ENCODE measurements at places on chromosomes 12 and 14.

DNA sequence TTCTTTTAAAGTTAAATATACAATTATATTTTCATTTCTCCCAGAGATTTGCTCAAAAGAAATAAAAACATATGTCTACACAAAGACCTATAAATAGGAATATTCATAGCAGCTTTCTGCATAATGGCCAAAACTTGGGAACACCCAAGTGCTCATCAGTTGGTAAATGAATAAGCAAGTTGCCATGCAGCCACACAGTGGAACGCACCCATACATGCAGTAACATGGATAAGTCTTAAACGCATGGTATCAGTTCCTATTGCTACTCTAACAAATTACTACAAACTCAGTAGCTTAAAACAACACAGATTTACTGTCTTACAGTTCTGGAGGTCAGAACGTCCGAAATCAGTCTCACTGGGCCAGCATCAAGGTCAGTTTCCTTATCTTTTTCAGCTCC is 78.5 kb downstream of the DPF3 start:
- DNase-seq = no peak

GRCh38 chr14:32224737-32225377 is 21.8 kb upstream of the RNU6-8 start:
- peak; percentile 67 for DNase-seq

DNA sequence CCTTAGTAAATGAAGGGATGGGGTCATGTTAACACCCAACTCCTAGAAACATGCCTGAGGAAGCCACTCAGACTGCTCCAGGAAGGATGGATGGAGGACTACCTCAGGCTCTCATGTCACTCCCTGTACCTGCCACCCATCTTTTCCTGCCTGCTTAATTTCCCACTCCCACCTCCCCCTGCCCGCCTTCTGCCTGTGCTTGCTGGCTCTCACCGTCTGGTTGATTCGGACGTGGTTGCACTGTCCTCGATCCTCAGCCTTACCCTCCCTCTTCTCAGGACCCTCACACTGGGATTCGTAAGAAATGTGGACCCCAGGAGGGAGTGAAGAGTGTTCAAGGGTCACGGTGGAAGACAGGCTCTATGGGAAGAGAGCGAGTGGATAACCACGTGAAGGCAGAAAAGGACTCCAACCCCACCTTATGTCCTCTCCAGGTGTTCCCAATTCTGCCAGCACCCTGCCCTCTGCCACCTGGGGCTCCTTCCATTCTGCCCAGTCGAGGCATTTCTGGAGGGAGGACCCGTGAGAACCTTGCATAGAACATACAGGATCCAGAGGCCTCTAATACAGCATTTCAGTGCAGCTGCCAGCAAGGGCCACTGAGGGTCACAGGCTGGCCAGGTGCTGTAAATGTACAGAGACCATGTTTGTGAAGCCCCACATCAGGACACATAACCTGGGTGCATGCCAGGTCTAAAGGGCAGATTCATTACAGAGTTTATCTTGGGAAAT is 12.9 kb downstream of the ITGB7 start:
- DNase-seq = no peak

DNA sequence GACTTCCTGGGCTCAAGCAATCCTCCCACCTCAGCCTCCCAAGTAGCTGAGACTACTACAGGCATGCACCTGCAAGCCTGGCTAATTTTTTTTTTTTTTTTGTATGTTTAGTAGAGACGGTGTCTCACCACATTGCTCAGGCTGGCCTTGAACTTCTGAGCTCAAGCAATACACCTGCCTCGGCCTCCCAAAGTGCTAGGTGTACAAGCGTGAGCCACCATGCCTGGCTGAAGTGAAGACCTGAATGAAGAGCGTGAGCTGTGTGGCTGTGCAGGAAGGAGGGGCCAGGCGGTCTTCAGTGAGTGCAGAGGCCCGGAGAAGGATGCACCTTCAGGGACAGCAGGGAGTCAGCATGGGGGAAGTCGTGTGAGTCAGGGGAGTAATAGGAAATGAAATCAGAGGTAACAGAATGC is 14.9 kb upstream of the NFKBIA start:
- peak; percentile 82 for DNase-seq

DNA sequence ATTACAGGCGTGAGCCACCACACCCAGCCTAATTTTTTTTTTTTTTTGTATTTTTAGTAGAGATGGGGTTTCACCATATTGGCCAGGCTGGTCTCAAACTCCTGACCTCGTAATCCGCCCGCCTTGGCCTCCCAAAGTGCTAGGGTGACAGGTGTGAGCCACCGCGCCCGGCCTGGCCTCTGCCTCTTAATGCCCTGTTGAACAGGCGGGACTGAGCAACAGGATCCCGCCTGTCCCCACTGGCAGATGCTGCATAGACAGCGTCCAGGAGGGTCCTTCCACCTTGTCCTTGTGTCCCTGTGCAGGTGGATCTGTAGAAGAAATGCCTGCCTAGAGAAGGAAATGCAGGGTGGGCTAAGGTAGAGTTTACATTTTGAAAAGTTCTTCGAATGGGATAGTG is 5.7 kb downstream of the PGAM5 start:
- no peak for DNase-seq

- DNase-seq = no peak
These were observed 91.1 kb downstream of the IRF2BPL start for GRCh38 chr14:76937181-76938091.

GRCh38 chr12:81078469-81079196 is 754 bp downstream of the ACSS3 start:
- peak; percentile 65 for DNase-seq

DNA sequence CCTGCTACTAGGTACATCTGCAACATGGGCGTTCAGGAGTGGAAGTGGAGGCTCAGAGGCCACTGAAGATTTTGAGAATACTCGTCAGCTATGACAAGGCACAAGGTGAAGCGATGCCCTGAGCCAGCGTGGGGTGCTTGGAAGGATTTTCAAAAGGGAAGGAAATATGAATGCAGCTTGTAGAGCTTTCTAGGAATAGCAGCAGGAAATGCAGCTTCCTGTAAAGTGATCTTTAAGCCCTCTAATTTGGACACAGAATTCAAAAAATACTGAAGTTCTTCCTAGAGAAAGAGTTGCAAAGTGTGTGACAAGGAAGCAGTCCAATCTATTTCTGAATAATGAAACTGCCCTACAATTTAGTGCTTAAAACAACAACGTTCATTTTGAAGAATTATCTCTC is 13.2 kb upstream of the C1S start:
- DNase-seq = no peak

DNA sequence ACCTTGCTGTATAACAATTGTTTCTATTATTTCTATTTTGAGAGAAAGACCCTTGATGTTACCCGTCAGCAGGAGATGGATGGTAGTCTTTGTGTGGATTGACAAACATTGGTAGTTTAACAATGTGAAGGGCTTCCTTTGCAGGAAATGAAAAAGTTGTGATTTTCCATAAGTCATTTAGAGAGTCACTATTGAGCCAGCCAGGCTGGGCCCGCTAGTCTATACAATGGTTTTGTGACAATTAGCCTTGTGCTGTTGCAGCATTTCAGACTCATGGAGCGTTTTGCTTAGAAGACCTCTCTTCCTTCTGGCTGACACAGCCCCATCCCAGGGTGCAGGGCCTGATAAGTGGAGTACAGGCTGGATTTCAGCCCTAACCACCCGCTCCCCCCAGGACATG is 18.3 kb upstream of the SLC38A2 start:
- DNase-seq = no peak

- no peak for DNase-seq
These were observed 35.8 kb downstream of the MTHFD1 start for GRCh38 chr14:64423987-64424386.

- no peak for DNase-seq
These were observed 785 bp upstream of the NIN start for GRCh38 chr14:50831726-50832168.
